ENCODE measurements at places on chromosomes 5 and 9.

DNA sequence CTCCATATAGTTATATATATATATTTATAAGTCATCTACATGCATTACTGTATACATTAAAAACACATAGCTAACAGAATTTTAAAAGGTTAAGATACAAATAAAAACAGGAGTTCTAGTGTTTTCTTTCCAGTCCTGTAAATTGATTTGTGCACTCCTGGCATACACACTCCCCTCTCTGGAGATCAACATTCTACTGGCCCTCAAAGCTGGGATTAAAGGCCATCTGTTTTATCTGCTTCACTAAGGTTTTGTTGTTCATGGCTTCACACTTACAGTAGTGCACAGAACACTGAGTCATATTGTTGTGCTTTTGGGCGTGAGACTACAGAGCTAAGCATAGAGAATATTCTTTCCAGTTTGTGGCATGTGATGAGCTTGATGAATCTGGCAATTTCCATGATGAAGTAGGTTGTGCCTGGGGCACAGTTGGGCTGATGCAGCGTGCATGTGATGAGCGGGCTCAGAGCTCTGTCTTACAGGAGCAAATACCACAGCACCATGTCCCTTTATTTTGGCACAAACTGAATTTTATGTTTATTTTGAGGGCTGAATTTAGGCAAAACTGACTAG, 98.2 kb downstream of the TAF11L14 start:
- DNase-seq, result no peak

DNA sequence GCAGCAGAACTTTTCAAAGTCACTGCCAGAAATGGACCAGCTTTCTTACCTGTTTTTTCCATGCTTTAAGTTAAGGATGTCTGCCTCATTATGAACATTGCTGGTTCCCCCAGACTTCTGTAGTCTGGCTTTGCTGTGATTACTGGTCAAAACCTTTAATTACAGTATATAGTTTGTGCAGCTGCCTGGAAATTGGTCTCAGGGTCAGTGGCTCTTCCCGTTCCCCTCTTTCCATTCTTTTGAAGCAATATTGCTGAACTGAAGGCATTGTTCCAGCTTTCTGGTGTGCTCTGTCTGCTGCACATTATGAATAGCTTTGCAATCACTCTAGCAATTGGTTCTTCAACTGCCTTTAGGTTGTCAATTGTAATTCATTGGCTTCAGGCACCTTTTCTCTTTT, 206.5 kb downstream of the ARL15 start:
- DNase-seq, result no peak

DNA sequence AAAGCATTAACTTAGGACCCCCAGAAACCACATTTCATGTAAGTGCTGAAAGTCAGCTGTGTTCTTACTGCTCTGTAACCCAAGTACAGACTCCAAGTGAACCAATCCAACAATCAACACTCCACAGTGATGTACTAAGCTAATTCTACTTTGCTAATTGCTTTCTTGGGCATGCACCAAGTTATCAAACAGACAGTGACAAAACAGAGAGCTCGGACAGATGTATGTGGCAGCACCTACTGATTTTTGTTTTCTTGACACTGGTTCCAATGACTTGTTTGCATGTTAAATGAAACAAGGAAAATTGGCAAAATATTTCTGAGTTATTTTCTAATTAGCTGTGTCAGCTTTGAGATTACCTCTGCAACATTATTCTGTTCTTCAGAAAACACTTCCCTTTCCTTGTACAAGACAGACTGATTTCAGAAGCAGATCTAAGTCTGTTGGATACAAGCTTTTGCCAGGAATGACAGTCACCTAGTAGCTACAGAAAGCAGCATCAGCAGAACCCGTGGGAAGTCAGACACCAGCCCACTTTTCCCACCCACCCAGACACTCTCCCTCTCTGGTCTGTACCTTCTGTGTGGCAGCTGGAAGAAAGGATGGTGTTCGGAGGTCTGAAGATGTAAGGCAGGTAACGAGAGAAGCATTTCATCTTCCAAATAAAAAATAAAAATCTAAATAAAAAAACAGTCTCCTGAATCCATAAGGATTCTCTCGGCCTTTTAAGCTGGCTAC, 176.7 kb upstream of the PPP2R2B start:
- no peak for DNase-seq

- DNase-seq, result no peak
Measured at GRCh38 chr5:65262649-65263059, 219.1 kb downstream of the ADAMTS6 start.

DNA sequence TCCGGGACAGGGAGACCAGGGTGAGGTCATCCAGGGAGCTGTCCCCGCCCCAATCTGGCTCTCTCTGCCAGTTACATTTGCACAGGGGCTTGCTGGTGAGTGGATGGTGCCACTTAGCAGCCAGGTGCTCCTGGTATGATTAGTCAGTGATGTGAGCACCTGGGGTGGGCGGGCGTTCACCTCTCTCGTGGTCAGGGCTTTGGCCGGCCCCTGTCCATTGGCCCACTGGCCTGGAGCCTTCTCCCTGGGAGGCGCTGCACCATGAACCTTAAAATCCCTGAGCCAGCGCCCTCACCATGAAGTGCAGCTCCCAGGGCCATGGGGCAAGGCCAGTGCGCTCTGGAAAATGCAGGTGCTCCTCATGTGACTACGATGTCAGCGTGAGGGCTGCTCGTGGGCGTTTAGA, 2.0 kb downstream of the NKD2 start:
- DNase-seq, result no peak

GRCh38 chr9:109918339-109919163, 138.6 kb downstream of the PALM2AKAP2 start:
- no peak for DNase-seq

- no peak for DNase-seq
Measured at GRCh38 chr5:149930749-149931574, 13.6 kb downstream of the PDE6A start.

- no peak for DNase-seq
Measured at GRCh38 chr5:173862047-173862477, 26.1 kb upstream of the CPEB4 start.

DNA sequence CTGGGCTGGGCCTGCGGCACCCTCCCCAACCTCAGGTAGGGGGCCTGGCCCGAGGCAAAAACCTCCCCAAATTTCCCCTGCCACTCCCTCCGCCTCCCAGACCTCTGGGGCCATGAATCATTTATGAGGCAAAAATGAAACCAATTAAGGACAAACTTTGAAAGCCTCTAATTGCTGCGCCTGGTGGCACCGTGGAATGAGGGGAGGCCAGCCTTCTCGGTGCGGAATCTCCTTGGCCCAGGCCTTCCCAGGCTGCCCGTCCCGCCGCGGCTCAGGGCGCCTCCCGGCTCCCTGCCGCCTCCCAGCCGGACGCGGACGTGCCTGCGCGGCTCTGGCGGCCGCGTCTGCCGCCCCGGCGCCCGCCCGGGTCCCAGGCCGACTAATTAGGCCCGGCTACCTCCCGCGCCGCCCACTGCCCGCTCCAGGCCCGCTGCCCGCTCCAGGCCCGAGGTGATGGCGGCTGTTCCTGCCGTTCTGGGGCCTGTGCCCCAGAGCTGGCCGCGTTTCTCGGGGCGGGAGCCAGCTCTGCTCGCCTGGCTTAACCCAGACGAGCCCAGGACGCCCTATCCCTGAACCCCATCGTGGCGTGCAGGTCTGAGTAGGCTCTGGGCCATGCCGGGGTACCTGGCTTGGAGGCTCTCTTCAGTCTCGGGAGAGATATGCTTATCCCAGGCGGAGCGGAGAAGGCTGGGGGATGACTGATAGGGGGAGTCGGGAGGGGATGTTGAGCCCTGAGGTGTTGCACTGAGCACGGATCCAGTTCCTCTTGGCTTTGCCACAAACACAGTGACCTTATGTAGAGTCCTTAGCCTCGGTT, 20.1 kb downstream of the CXXC5 start:
- DNase-seq, result peak; percentile 55

GRCh38 chr9:126974594-126974993, 60.0 kb downstream of the RALGPS1 start:
- DNase-seq, result no peak

- DNase-seq, result peak; percentile 25
Measured at GRCh38 chr9:3331801-3332200, 194.0 kb downstream of the RFX3 start.

GRCh38 chr9:90559075-90560073, 83.2 kb downstream of the DIRAS2 start:
- DNase-seq, result no peak

- peak; percentile 80 for DNase-seq
Measured at GRCh38 chr5:162209005-162209605, 141.5 kb downstream of the GABRG2 start.

GRCh38 chr9:734831-735511, 106.5 kb upstream of the DMRT1 start:
- DNase-seq, result no peak

DNA sequence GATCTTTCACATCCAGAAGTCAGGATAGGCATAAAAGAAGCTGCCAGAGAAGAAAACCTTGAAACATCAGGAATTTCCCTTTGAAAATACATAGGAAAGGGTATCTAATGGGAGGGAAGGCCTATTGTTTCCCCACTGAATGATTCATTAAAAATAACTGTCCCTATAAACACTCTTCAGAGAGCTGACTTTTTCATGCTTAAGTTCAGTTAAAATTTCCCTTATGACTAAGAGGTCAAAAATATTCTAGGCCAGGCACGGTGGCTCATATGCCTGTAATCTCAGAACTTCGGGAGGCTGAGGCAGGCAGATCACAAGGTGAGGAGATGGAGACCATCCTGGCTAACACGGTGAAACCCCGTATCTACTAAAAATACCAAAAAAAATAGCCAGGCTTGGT, 499.5 kb downstream of the ENC1 start:
- no peak for DNase-seq

DNA sequence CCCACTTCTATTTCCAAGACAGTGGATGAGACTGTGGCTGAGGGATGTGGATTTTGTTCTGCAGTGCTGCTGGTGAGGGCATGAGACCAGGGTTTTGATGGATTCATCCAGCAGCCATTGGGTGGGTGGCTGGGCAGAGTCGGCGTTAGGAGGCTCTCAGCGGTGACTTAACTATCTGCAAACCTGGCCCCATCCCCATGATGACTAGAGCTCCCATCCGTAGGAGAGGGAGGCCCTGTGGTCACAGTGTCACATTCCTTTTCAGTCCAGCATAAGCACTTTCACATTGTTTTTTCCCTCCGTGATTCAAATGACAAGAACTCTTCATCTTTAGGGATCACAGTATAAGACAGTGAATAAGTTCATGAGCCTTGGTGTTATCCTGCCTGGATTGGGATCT, 60.4 kb upstream of the SPRY4 start:
- DNase-seq, result no peak

- peak; percentile 81 for DNase-seq
Measured at GRCh38 chr5:78638423-78638822, 10.1 kb downstream of the LHFPL2 start.

GRCh38 chr5:97096846-97097245, 45.6 kb downstream of the LIX1 start:
- DNase-seq, result no peak

- no peak for DNase-seq
Measured at GRCh38 chr9:14627513-14627912, 65.7 kb downstream of the ZDHHC21 start.

GRCh38 chr5:79025054-79025472, 40.0 kb upstream of the ARSB start:
- DNase-seq, result peak; percentile 65

- DNase-seq, result no peak
Measured at GRCh38 chr9:70816316-70816715, 305.1 kb downstream of the TRPM3 start.

GRCh38 chr5:103293719-103294118, 35.2 kb downstream of the MACIR start:
- no peak for DNase-seq

- DNase-seq, result peak; percentile 23
Measured at GRCh38 chr9:123828449-123828848, 101.5 kb downstream of the DENND1A start.

- no peak for DNase-seq
Measured at GRCh38 chr5:67873935-67874334, 341.6 kb upstream of the PIK3R1 start.

- peak; percentile 41 for DNase-seq
Measured at GRCh38 chr5:149605998-149606724, 24.9 kb downstream of the ARHGEF37 start.

- no peak for DNase-seq
Measured at GRCh38 chr5:83721953-83722901, 1.6 kb upstream of the HAPLN1 start.

GRCh38 chr9:89408628-89409101, 89.2 kb downstream of the SEMA4D start:
- DNase-seq, result no peak

DNA sequence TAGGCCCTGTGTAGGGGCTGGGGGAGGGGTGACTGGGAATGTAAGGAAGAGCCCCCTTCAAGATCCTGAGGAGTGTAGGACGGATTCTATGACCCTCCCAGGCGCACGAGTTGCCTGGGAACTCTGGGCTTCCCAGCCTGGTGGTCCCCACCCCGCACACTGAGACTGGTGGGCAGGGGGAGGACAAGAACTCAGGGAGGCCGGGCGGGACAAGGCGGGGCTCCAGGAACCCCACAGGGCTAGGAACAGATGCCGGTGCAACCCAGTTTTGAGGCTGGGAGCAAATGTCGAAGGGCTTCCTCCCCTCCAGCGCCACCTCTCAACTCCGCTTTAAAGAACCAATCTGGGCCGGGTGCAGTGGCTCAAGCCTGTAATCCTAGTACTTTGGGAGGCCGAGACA, 1.3 kb upstream of the VDAC1 start:
- no peak for DNase-seq

GRCh38 chr5:137453483-137454080, 45.5 kb downstream of the SPOCK1 start:
- DNase-seq, result peak; percentile 71

GRCh38 chr5:82019342-82020138, 47.7 kb downstream of the ATG10 start:
- DNase-seq, result no peak

DNA sequence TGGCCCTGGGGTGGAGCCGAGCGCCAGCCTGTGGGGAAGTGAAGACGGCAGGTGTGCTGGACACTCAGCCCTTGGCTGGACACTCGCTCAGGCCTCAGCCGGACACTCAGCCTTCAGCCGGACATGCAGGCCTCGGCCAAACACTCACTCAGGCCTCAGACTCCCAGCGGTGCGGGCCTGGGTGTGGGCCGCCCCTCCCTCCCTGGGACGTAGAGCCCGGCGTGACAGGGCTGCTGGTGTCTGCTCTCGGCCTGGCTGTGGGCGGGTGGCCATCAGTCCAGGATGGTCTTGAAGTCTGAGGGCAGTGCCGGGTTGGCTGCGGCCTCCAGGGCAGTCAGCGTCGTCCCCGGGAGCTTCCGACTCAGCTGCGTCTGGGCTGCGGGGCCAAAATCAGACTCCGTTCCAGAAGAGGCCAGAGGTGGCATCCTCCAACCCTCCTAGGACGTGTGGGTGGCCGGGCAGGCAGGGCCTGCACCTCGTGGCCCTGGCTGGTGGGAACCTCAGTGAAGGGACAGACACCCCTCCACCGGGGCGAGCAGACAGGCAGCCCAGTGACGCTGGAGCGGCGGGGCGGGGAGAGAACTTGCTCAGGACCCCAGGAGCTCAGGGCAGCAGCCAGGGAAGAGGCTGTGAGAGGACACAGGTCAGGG, 28.4 kb downstream of the SLC6A18 start:
- no peak for DNase-seq

DNA sequence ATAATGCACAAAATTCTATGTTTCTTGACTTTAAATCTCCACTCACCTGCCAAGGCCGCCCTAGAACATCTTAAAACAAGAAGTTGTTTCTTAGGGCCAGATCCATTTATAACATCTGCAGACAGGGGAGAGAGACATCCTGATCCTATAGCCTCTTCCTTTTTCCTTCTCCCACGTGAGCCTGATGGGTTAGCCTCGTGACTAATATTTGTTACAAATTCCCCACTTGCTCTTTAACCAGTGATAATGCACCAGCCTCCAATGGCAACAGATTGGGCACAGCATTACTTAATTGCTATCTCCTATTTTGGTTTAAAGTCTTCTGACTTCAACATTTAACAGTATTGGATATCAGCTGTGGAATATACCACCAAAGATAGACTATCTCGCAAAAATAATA, 196.5 kb downstream of the GADD45G start:
- no peak for DNase-seq
